ENCODE measurements at places on chromosomes 4 and X.

DNA sequence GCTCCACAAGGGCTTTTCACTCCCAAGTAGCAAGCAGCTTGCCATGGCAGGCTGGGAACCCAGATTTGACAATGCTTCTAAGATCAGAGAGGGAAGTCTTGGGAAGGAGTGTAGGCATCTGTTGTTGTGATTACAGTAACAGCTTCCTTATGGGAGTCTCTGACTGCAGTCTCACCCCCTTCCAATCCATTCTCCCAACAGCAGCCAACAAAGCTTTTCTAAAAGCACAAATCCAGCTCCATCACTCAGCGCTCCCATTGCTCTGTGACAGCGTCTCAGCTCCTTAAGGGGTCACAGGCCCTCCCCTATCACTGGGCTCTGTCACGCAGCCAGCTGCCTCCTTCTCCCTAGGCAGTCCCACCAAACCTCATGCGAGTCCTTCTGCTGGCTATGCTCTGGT is 7.1 kb downstream of the IGFBP7 start:
- no peak for DNase-seq

- DNase-seq = no peak
Measured at GRCh38 chr4:168794881-168795280, 215.2 kb downstream of the CBR4 start.

DNA sequence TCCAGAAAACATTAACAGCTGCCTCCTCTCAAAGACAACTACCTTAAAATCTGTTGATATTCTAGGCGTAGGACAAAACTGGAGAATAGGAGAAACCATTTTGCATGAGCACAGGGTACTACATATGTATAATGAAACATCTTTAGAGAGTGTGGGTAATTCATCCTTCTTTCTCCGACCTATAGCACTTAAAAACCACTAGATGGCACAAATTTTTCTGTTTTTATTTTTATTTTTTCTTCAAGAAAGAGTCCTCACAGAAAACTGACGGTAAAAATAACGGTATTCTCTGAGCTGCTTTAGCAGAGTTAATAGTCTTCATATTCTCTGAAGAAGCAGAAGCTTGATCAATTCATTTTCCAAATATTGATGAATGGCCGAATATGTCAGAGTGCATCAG is 14.6 kb downstream of the SMIM31 start:
- no peak for DNase-seq

- DNase-seq = no peak
Measured at GRCh38 chrX:152600853-152601633, 36.7 kb upstream of the GABRQ start.

DNA sequence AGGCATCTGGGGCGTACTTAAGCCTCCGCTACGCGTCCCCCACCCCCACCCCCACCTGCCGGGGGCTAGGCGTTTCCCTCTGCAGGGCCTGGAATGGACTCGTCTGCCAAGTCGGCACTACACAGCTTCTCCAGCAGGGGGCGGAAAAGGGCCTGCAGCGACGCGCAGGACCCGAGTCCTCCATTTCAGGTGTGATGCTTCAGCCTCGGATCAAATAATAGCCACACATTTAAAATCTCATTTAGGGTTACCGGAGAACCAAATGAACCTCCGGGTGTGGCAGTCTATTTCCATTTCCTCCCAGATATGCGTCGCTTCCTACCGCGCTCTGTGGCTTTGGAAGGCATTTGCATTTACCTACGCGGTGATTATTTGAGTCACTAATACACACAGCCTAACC is 2.9 kb downstream of the PAK3 start:
- DNase-seq = no peak

GRCh38 chr4:147778942-147779341 is 47.1 kb downstream of the ARHGAP10 start:
- no peak for DNase-seq

DNA sequence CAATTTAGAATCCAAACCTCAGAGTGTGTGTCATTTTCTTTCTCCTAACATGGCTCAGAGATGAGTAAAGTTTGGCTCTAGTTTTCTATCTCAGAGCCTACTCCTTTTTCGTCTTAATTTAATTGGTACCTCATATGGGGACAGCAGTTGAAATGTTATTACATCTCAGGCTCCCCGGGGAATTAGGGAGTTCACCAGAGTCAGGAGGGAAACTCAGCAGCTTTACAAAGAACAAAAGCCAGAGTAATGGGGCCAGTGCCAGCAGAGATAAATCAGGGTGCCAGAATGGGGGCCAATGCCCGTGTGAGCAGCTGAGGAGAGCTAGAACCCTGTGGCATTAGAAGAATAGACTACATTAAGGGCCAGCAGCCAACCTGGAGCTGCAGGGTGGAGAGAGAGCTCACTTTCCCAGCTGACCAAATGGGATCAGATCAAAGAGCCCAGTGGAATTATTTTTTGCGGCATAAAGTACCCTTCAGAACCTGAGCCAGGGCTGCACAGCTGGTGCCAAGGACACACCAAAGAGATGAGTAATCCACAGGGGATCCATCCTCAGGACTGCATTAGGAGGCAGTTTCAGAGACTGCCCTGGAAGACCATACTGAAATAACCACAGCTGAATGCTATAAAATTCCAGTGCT is 207.1 kb upstream of the DKK2 start:
- DNase-seq = no peak

- DNase-seq = no peak
Measured at GRCh38 chr4:113146876-113147358, 97.5 kb downstream of the ANK2 start.

- no peak for DNase-seq
Measured at GRCh38 chr4:109730619-109731545, 1.0 kb upstream of the PLA2G12A start.

- DNase-seq = no peak
Measured at GRCh38 chrX:138484451-138484850, 227.1 kb downstream of the FGF13 start.

GRCh38 chr4:38509551-38509950 is 154.4 kb upstream of the KLF3 start:
- DNase-seq = no peak

DNA sequence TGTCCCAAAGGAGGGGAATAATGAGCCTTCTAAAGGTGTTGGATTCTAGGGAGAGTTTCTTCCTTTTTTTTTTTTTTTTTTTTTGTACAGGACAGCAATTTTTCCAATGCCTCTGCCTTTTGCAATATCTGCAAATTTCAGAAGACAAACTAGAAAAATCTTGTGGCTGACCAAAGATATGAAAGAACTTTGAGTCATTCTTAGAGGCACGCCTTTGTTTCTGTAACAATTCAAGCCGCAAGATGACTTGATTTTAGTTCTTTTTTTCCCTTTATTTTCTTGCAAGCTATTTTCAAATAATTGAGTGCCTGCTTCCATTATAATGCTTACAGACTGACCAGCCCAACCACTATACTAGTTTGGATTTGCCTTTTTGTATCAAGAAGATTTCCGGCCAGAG is 47.6 kb upstream of the UXT start:
- no peak for DNase-seq

- DNase-seq = no peak
Measured at GRCh38 chr4:38920186-38920585, 52.6 kb downstream of the FAM114A1 start.

DNA sequence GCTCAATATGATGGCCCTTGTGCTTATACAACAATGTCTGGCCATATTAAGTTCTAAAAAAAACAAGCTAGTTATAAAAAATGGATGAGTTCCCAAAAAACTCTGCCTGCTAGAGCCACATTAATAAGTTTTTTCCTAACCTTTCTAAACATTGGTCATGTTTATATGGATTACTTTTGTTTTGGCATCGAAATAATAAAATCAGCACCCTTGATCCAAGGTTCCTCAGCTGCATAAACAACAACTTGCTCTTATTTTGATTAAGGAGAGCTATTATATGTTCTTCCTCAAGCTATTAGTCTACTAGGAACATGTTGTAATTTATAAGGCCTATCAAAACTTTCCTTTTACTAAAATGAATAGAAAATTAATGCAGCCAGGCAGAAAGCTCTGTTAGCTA is 48.4 kb downstream of the UNC5C start:
- DNase-seq = no peak

- DNase-seq = no peak
Measured at GRCh38 chr4:175062183-175062592, 144.0 kb downstream of the ADAM29 start.

DNA sequence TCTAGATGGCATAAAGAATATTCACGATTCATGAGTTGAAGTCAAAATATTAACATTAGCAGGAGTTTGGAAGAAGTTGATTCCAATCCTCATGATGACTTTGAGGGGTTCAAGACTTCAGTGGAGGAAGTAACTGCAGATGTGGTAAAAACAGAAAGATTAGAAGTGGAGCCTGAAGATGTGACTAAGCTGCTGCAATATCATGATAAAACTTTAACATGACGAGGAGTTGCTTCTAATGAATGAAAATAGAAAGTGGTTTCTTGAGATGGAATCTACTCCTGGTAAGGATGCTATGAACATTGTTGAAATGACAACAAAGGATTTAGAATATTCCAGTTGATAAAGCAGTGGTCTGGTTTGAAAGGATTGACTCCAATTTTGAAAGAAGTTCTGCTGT is 70.1 kb upstream of the TMLHE start:
- DNase-seq = no peak

DNA sequence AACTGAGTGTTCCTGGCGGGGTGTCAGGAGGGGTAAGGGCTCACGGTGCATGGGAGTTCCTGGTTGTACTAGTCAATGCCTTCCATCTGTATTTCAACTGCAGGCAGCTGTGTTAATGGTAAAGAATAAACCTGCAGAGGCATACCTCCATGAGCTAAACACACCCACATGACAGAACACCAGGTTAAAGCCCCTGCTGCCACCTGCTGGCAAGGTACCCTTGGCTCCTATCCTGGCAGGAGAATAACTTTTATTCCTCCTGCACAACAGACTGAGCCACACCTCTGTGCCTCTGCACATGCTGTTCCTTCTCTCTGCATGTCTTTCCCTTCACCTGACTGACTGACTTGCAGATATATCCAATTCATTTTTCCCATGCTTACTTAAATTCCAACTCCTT is 11.1 kb downstream of the ITIH6 start:
- no peak for DNase-seq

GRCh38 chrX:132118358-132118757 is 9.5 kb downstream of the FRMD7 start:
- no peak for DNase-seq

DNA sequence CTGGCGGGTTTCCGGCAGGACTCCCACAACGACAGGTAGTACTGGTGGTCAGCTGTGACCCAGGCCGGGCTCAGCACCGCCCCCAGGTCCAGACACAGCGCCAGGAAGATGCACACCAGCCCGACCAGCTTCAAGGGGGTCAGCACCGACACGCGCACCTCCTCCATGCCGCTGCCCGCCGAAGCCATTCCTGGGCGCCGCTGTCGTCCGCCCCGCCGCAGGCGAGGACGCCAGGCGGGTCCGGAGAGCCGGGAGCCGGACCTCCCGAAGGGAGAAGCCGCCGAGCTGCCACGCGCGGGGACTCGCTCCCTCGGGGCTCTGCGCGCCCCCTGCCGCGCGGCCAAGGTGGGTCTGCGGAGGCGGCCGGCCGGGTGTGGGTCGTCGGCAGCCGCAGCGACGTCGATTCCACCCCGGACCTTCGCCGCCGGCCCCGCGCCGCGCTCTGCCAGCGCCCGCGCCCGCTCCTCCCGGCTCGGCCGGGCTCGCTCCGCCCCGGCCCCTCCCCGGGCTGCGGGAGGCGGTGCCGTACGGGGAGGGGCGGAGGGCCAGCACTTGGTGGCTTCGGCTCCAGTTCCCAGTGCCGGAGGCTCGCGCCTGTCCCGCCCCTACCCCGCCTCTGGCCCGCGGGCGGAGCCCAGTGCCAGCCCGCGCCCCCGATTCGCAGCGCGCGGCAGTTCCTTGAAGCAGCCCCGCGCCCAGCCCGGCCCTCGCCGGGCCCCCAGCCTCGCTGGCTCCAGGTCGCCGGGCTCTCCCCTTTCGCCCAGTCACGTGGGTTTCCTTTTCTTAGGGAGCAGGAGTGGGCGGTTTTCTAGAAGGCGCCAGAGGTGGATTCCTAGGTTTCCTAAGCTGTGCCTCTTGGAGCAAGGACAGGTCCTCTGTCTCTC is at the start of gene TMEM47:
TMEM47 (minus strand) TSS at position 444 of the 884 bp plus-strand sequence; CDS start at position 188, 256 bp downstream.
- DNase-seq = no peak

DNA sequence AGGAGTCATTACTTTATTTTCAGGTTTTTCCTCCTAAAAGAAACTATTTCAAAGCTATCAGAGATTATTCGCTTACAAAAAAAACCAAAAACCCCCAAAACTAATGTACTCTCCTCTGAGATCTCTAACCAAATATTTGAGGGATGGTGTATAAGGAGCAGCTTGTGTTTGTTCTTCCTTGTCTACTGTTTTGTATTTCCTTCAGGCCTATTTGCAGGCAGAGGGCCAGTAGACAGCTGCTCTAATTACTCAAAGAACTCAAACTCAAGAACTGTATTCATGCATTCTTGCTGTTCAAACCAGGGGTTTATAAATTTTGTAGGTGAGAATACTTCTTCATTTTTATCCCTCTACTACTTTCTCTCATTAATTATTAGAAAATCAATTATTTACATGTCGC is 51.3 kb downstream of the SH3RF1 start:
- DNase-seq = no peak

DNA sequence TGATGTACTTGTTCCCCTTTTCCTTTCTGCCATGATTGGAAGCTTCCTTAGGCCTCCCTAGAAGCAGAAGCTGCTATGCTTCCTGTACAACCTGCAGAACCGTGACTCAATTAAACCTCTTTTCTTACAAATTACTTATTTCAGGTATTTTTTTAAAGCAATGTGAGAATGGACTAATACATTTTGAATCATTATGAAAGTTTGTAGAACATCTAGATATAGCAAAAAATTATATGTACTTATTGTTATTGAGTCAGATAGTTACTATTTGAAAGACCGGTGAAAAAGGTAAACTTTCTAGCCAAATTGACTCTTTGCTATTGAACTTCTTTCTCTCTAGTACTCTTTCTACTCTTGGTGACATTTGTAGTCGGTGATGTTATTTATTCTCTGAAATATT is 777.3 kb upstream of the GALNTL6 start:
- DNase-seq = no peak

- DNase-seq = no peak
Measured at GRCh38 chr4:188268131-188268908, 129.1 kb downstream of the TRIML1 start.

DNA sequence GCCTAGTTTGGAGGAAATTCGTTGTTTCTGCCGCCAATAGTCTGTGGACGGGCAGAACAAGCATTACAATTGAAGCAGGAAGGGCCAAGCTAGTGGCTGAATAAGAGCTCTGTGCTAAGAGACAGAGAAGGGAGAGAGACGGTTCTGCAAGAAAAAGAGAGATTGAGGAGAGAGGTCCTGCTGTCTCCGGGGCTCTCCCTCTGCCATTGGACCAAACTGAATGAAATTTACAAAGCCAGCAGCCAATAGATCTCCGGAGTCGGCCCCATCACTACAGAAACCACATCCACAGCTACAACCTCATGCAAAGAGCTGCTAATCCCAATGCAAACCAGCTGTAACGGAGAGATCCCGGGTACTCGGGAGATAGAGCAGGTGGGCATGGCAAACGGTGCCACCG is at the start of gene NLGN4X:
NLGN4X (minus strand) TSS at position 148 of the 400 bp plus-strand sequence. CDS start 77,401 bp downstream, outside the sequence.
- peak; percentile 48 for DNase-seq

GRCh38 chrX:78378476-78379115 is 51.2 kb upstream of the CYSLTR1 start:
- DNase-seq = no peak

GRCh38 chrX:7169627-7170026 is 21.7 kb upstream of the PUDP start:
- DNase-seq = no peak
